GM10248 (cell line): ENCODE measurements at places on chromosomes 16 and 17.

DNA sequence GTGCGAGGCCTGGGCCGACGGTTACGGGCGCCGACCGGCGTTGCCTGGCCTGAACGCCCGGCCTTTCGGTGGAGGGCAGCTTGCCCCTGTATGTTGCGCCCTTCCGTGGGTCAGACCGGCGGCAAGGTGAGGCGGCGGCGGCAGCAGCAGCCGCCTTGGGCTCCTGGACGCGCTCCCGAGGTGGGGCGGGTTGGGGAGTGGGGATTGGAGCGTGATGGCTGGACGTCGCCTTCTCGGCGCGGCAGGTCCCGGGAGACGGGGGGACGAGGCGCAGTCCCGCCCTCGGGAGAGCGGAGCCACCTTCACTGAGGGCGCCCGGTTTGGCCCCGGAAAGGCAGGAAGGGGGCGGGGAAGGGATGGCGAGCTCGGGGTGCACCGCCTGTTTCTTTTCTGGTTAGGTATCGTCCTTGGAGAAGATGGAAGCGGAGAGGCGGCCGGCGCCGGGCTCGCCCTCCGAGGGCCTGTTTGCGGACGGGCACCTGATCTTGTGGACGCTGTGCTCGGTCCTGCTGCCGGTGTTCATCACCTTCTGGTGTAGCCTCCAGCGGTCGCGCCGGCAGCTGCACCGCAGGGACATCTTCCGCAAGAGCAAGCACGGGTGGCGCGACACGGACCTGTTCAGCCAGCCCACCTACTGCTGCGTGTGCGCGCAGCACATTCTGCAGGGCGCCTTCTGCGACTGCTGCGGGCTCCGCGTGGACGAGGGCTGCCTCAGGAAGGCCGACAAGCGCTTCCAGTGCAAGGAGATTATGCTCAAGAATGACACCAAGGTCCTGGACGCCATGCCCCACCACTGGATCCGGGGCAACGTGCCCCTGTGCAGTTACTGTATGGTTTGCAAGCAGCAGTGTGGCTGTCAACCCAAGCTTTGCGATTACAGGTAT lies 671 bp downstream of the DGKE start:
- DNase-seq = peak; percentile 64

GRCh38 chr17:59558953-59559352 lies 6.5 kb upstream of the DHX40 start:
- no peak for DNase-seq

DNA sequence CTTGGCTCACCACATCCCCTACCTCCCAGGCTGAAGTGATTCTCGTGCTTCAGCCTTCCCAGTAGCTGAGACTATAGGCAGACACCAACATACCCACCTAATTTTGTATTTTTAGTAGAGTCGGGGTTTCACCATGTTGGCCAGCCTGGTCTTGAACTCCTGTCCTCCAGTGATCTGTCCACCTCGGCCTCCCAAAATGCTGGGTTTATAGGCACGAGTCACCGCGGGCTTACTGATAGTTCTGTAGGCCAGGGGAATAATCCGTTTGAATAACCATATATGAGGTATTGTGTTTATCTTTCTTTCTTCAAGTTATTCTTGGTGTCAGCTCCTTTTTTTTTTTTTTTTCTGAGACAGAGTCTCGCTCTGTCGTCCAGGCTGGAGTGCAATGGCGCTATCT lies 7.7 kb downstream of the FAM234A start:
- no peak for DNase-seq

GRCh38 chr17:4033751-4034251 lies 69.6 kb upstream of the ATP2A3 start:
- DNase-seq = no peak

DNA sequence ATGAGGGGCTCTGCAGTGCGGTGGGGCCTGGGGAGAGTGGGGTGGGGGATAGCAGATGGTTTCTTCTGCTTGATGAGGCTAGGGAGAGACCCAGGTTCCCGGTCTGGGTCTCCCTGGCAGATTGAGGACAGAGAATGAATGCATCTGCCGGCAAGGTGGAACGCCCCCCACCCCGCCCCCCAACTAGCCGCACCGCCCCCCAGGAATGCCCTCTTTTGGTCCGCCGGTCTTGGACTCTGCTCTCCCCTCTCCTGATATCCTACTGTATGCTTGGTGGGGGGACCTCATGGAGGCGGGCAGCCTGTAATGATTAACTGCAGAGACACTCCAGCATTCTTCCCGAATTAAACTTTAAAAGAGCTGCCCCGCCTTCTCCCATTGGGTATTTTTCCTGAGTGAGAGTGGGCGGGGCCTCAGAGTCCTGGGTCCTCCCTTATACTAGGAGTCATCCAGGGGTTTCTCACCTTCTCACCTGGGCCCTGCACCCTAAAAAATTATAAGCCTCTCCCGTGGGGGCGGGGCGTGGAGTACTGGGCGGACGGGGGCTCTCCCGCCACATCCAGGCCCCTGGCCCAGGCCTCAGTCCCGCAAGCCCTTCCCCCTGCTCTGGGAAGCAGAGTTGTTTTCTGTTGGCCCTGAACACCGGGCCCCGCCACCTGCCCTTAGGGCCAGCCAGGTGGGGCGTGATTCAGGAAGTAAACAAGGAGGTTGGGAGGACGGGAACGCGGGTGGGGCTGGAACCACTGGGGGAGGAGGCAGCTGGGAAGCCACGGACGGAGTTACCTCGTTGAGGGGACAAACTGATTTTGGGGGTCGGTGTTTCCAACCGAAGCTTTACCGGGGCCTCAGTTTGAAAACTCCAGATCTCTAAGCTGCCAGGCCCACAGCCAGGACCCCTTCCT lies 1.5 kb downstream of the GRB7 start:
- DNase-seq = no peak

GRCh38 chr16:70476272-70477020 lies 22.1 kb downstream of the FCSK start:
- peak; percentile 94 for DNase-seq

- no peak for DNase-seq
Observed at GRCh38 chr17:79497777-79498348, 113.0 kb downstream of the RBFOX3 start.

DNA sequence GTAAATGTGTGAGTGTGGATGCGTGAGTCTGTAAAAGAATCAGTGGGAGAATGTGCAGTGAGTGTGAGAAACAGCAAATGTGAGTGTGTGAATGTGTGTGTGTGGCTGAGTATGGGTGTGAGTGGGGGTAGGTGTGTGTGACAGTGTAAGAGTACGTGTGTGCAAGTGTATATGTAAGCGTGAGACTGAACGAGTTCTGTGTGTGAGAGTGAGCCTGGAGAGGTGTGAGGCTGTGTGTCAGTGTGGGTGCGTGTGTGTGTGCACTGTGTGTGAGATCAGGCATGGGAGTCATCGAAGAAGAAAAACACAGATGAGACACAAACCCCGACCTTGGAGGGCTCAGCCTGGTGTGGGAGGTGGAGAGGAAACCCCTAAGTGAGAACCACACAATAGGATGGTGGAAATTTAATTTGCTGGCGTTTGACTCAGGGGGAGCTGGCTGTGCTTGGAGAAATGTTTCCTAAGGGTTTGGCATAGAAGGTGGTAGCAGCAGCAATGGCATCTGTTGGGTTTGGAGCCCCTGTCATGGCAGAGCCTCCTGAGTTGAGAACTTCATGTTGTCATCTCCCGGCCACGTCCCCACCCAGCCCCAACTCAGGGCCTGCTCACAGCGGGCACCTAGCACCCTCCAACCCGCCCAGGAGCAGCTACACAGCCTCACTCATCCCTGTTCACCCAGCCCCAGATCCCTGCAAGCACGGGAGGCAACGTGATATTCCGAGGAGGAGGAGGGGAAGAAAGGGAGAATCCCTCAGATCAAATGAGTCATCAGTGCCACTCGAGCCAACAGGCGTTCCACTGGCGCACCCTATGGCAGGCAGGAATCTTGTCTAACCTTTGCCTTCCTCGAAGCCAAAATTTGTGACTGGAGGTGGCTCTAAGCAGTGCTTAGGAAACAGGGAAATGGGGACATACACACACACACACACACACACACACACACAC lies 14.3 kb upstream of the NUBP1 start:
- DNase-seq = no peak

GRCh38 chr17:57625957-57626356 lies 119.1 kb downstream of the CCDC182 start:
- no peak for DNase-seq

DNA sequence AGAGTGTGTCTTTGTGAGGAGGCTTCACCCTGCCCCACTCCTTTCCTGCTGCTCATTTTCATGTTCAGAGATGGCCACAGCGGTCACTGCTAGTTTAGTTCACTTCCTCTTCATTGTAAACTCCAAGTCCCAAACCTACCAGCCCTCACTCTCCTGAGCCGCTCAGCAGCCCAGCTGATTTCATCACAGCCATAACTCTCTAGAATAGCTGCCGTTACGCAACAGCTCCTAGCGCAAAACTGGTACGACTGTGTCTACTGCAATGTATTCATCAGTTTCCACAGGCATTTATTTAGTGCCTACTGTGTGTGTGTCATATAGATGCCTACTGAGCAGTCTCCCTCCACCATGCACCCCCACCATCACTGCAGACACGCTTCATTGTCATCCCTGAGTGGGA lies 233.5 kb upstream of the RPL38 start:
- no peak for DNase-seq

- DNase-seq = no peak
Observed at GRCh38 chr16:20016234-20016633, 57.5 kb downstream of the GPR139 start.

DNA sequence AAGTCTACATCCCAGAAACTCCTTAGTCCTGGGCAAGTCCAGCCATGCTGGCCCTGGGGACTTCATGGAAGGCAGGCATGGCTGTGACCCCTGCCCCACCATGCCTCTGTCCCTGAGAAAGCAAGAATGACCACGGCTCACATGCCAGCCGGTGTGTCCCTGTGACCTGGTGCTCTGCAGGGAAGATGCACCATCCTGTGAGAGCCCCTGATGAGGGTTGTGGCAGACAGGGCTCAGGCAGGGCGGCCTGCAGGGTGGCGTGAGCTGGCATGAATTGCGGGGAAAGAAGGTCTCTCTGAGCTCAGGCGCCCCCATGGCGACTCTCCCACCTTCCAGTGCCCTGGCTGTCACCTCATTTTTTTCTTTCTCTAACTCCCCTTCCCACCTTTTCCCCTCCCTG lies 260.3 kb downstream of the RBFOX3 start:
- no peak for DNase-seq

- DNase-seq = no peak
Observed at GRCh38 chr17:1597861-1598342, 30.7 kb downstream of the SLC43A2 start.

- DNase-seq = no peak
Observed at GRCh38 chr17:72183194-72183685, 62.4 kb downstream of the SOX9 start.

GRCh38 chr17:2874189-2874686 lies 78.0 kb downstream of the RAP1GAP2 start:
- DNase-seq = no peak

DNA sequence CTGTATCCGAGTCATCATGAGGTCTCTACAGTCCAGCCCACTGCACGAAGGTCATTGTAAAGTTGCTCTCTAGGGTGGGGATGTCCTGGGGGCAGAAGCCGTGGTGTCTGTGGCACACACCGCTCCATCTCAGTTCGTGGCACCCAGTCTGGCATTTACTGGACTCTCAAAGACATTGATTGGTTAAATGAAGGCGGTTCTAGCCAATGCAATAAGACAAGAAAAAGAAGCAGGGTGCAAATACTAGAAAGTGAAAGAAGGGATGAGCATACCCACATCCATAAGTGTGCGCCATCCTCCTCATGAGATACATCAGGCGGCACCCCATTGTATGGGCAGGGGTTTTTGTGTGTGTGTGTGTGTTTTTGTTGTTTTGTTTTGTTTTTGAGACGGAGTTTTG lies 10.7 kb upstream of the ATP2A3 start:
- DNase-seq = no peak

GRCh38 chr16:17072104-17072503 lies 398.7 kb downstream of the XYLT1 start:
- no peak for DNase-seq

DNA sequence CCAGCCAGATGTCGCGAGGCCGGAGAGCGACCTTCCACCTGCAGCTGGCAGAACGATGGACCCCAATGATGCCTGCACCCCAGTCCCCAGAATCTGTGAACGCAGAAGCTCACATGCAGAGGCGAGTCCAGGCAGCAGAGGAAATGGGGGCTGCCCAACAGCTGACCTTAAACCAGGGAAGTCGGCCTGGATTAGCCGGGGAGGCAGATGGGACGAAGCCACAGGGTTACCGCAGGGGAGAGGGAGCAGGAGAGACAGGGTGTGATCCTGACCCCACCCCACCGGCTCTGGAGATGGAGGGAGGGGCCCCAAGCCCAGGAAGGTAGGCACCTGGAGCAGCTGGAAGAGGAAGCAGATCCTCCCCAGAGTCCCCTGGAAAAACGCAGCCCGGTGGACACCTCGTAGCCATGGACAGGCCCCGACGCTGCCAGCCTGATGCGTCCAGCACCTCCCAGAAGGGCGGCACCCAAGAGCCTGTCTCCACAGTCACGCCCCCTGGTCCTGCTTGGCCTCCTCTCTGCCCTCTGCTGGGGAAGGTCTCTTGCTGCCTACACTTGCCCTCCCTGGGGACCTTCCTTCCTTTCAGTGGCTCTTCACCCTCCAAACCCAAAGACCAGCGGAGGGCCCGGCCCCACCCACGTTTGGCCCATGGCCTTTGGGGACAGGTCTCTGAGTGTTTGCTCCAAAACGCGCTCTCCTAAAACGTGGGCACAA lies 37.3 kb downstream of the PIEZO1 start:
- peak; percentile 71 for DNase-seq

- no peak for DNase-seq
Observed at GRCh38 chr17:68870161-68870826, 84.9 kb downstream of the ABCA8 start.

GRCh38 chr17:13363771-13364170 lies 238.0 kb downstream of the HS3ST3A1 start:
- no peak for DNase-seq

DNA sequence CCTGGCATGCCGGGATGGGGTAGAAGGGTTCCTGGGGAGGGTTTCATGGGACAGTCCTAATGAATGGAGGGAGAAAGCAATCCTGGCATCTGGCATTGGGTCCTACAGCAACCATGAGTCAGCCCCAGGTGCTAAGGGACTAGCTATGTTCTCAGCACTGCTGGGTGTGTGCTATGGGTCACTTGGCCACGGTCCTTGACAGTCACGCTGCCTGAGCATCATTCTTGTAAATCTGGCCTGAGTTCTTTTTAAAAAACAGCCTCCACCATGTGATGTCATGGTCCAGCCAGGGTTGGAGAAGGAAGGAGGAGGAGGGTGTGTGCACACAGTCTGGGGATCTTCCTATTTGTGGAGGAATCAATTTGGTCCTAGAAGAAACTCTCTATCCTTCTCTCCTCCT lies 6.2 kb upstream of the RAMP2 start:
- DNase-seq = no peak
